ENCODE measurements at places on chromosomes 7 and 10.

DNA sequence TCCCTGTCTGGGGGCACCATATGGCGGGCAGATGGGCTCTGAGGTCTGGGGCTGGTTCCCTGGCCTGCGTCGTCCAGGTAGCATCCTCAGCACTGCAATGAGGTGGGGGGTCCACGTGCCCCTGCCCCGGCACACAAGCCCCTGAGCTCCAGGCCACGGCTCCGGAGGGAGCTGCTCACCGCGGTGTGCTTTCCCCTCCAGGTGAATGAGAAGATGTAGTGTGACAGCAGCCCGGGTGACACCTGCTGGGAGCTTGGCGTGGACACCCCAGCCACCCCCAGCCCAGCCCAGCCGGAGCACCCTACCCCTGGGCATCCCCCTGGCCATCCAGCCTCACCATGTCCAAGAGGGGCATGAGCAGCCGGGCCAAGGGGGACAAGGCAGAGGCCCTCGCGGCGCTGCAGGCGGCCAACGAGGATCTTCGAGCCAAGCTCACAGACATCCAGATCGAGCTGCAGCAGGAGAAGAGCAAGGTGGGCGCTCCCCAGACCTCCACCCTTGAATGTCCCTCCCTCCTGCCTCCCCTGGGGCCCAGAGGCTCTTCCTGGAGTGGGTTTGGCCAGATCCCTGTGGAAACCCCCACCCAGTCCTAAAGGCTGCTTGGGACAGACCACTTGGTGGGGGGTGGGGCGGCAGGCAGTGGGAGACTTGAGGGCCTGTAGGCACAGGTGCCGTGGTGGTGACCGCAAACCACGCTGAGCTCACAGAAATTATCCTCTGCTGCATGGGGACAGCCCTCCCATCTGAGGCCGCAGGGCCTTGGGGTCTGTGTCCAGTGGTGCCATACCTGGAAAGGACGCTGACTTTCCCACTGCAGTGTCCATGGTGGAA, 38.9 kb downstream of the JAKMIP3 start:
- DNase-seq = no peak

GRCh38 chr7:7567898-7568531, 1.3 kb downstream of the MIOS start:
- no peak for DNase-seq

DNA sequence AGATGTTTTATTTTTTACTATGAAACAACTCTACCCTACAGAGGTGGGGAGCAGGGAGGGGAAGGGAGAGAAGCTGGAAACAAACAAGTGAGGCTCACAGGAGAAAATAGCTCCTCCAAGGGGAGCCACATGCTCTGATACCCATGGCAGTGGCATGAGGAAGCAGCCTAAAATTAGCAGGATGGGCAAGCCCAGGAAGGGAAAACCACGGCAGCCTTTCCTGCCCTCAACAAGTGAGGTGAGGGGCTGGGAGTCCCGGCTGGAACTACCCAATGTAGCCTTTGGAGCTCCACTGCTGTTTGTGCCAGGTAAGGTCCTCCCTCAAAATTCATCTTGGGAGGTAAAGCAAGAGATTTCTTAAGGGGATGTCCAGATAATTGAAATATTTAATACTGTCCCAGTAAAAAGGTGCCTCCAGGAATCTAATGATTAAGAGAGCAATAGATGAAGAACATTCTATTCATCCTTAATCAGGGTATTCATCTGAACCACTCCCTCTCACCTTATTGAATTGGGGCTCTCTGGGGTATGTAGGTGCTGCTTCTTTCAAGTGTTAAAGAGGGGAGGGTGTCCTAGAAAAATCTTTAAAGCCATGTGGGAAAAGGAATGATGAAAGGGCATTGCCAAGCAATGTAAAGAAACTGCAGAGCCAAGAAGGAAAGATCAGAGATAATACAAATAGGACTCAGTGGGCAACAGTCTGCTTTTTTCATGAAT, 12.8 kb upstream of the HERC4 start:
- DNase-seq = no peak

DNA sequence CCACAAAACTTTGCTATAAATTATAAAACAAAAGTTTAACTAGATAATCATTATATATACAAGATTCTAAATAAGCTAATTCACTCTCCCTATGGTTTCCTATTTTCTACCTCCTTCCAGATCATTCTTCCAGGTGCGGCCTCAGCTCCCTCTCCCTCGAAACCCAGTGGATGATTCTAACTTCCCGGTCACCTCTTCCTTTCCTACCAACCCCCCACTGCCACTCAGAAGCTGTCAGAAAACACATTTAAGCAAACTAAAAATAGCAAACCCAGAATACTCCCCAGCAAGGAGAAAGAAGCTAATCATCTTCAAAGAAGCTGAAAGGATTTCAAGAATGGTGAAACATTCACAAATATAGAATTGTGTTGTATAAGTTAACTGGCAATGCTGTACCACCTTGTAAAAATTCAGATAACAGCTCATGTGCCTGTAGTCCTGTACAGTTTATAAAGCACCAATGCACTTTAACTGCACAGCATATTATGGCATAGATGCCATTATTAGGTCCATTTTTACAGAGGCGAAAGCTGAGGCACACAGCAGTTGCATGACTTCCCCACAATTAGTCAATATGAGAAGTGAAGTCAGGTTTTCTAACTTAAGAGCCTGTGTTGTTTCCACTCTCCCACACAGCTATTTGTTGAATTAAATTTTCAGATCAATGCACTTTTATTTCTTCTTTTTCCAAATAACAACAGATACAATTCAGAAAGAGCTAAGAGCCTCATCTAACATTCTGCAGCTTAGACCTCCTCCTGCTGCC, 13.7 kb upstream of the DNTT start:
- DNase-seq = no peak

DNA sequence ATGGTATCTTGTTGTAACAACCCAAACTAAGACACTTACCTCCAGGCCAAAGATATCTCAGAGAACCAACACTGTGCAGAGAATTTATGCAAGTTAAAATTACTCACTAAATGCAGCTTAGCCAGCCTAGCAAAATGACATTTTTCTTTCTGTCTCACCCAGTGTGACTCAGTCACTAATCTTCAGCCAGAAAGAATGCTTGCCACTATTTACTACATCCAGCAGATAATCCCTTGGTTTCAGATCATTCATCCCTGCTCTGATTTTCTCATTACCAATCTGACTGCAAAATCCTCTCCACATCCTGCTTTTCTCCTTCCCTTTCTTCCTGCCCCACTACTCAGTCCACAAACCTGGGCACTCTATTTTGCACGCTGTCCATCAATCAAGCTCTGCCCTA, 93.5 kb upstream of the NEBL start:
- DNase-seq = no peak

DNA sequence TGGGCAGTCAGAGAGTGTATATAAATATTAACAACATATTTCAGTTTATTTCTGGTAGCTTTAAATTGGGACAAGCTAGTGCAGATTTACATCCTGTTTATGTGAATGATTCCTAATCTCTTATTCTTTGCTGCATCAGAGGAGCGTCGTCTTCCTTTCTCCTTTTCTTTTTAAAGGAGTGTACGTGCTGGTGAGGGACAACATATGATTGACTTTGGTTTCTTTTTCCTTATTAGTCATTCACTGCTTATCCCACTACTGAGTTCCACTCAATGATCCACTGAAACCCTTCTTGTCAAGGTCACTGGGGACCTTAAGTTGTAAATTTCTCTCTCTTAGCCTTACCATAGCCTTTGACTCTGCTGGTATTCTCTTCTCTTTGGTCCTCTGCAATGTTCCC, 116.3 kb downstream of the EXOC4 start:
- no peak for DNase-seq

- no peak for DNase-seq
Measured at GRCh38 chr7:30470771-30471170, 7.8 kb downstream of the NOD1 start.

GRCh38 chr10:71333129-71333887, 14.2 kb downstream of the SLC29A3 start:
- no peak for DNase-seq

GRCh38 chr7:70288781-70289456, 690.6 kb downstream of the AUTS2 start:
- DNase-seq = no peak

- no peak for DNase-seq
Measured at GRCh38 chr7:139562491-139562890, 39.0 kb downstream of the CLEC2L start.

- DNase-seq = no peak
Measured at GRCh38 chr7:141113131-141113530, 39.3 kb downstream of the TMEM178B start.

DNA sequence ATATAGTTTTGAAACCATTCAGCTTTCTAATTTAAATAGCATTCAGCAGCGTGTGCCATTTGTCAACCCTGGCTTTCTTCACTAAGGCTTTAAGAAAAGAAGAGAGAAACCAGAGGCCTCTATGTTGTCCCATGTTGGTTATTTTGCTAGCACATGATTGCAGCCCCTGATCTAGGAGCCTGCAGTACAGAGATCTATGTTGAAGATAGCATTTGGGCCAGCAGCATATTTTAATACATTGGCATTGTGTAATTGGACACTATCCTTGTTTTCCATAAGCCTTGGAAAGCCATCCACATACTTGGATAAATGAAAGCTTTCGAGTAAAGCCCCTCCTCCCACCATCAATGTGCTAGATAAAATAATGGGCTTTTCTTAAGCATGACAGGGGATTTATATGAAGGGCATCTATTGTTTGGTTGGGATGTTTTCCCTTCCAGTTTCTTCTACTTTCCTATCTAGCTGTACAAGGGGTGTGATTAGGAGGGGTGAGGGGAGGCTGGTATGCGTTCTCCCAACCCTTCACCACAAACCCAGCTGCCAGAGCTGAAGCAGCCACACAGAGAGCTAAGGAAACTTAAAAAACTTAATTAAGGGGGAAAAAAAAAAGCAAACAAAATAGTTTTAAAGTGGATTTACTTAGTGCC, 23.1 kb upstream of the SDHAF3 start:
- no peak for DNase-seq

- DNase-seq = no peak
Measured at GRCh38 chr7:18762189-18762588, 266.6 kb downstream of the HDAC9 start.

GRCh38 chr7:1732645-1733044, 62.6 kb downstream of the ELFN1 start:
- DNase-seq = no peak

DNA sequence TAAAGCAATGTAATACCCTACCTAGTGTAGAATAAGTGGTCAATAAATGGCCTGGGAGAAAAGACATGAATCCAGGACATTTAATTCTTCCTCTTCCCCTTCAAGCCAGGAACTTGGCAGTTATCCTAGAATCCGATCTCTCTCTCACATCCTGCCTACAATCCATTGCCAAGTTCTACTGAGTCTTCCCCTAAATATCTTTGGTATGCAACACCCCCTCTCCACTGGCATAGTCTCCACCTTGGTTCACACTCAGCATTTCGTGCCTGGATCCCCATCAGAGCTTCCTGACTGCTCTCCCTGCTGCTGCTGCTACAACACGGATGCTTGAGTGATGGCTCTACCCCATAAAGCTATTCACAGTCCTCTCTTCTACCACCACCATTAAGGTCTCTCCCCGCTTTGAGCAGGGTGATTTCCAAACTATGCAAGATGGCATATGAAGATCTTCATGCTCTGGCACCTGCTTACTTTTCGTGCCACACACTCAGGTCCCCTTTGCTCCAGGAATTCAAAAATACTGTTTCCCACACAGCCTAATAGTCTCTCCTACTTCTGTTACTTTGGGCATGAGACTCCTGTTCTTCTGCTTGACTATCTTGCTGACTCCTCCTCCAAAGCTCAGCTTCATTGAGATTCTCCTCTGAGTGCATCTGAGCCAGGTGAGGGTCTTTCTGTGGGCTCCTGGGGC, 4.8 kb downstream of the ANK3 start:
- no peak for DNase-seq

- DNase-seq = no peak
Measured at GRCh38 chr10:110759523-110759922, 112.2 kb upstream of the PDCD4 start.

DNA sequence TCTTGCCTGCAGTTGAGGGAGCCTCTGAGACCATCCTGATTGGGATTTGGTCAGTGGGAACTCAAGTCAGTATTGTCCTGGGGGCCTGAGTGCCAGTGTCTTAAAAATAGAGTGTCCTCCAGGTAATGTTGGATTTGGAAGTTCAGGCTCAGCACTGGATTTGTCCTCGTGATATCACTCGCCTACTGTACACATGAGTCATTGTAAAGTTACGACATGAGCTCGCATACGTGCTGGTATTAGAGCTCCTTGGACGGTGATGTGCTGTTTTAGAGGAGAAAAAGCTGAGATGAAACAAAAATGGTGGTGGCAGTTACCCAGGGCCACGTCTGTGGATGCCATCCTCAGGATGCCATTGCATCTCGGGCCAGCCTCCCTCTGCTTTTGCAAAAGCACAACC, 78.2 kb downstream of the MGMT start:
- no peak for DNase-seq

DNA sequence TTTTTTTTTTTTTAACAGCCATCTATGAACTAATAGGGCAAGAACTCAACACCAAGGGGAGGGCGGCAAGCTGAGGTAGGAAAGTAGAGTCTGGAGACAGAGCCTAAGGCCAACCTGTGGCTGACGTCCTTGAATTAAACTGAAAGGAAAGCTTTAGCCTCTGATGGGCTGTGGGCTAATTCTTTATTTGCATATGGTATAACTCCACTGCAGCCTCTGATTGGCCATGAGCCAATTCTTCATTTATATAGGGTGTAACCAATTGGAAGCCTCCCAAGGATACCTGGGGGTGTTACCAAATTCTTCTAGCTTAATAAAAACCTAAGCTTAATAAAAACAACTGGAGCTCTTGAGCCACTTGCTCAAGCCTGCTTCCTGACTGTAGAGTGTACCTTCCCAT, 10.3 kb downstream of the TYW1 start:
- no peak for DNase-seq

GRCh38 chr7:90677486-90678404, 81.6 kb downstream of the CDK14 start:
- DNase-seq = no peak

DNA sequence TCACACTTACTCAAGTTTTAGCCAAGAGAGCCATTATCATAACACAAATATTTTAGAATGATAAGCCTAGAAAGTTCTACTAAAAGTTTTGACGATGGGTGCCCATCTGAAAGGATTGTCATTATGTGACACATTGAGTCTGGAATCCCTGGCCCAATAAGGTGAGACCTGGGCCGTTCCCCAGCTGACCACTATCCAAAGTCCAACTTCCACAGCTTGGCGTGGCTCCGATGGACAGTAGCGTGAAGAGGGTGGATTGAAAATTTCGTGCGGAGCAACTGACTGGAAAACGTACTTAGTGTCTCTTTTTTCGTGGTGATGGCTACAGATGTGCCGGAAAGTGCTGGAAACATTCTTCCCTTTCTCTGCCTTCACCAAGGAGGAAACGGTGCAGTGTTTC, 439.0 kb upstream of the ZMIZ1 start:
- no peak for DNase-seq

DNA sequence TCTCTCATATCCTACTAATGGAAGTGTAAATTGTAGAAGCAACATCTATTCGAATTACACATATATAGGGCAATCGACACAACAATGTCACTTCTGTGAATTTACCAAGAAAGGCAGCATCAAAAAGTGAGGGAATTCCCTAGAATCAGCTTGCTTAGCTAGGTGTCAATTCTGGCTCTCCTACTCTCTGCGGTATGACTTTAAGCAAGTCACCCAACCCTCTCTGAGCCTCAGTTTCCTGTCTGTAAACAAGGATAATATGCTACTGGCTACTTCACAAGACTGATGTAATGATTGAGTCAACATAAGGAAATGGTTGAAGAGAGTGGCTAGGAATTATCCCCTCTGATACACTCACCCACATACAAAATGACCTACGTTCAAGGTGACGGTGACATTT, 19.4 kb downstream of the CCDC6 start:
- no peak for DNase-seq
